ENCODE measurements at places on chromosomes 6 and 20. TPM values are rescaled to one million over a fixed set of nuclear protein-coding genes. Genes with fewer than 3 reads are reported as not detected.

The CRISP2 gene
- polyA plus RNA-seq, result not detected

The HLA-F gene
- 4.5 TPM for polyA plus RNA-seq

The RIMS4 gene
- 1.6 TPM for polyA plus RNA-seq

The ELMO2 gene
- polyA plus RNA-seq, result 22.9 TPM

The FAM83C gene
- not detected for polyA plus RNA-seq

The SLC22A1 gene
- 1.6 TPM for polyA plus RNA-seq

The PRDM1 gene
- 2.6 TPM for polyA plus RNA-seq

The FGD2 gene
- not detected for polyA plus RNA-seq

The SLC22A7 gene
- polyA plus RNA-seq, result not detected

The BPIFB4 gene
- polyA plus RNA-seq, result not detected

The TAF4 gene
- 11.0 TPM for polyA plus RNA-seq

The TOP1 gene
- polyA plus RNA-seq, result 73.7 TPM

The C6orf15 gene
- polyA plus RNA-seq, result not detected

The TREM1 gene
- polyA plus RNA-seq, result not detected

The NECAB3 gene
- polyA plus RNA-seq, result 21.6 TPM

The KIF13A gene
- 28.3 TPM for polyA plus RNA-seq

The FAM83B gene
- not detected for polyA plus RNA-seq

The IRF4 gene
- polyA plus RNA-seq, result 0.03 TPM

The SLC24A3 gene
- 0.04 TPM for polyA plus RNA-seq

The SLC32A1 gene
- polyA plus RNA-seq, result not detected

The LY6G6F gene
- polyA plus RNA-seq, result not detected

The CLIC1 gene
- 251 TPM for polyA plus RNA-seq

The ADISSP gene
- 95.2 TPM for polyA plus RNA-seq

The SNX3 gene
- 102 TPM for polyA plus RNA-seq

The PTK7 gene
- polyA plus RNA-seq, result 4.5 TPM

The LHFPL5 gene
- polyA plus RNA-seq, result 0.16 TPM

The LY6G6C gene
- 0.21 TPM for polyA plus RNA-seq

The WFDC12 gene
- polyA plus RNA-seq, result not detected

The MOCS1 gene
- polyA plus RNA-seq, result 2.2 TPM

The GRM1 gene
- 0.05 TPM for polyA plus RNA-seq

The HLA-DMA gene
- polyA plus RNA-seq, result 2.5 TPM

The PXMP4 gene
- polyA plus RNA-seq, result 5.4 TPM

The TREM2 gene
- not detected for polyA plus RNA-seq

The FOXF2 gene
- polyA plus RNA-seq, result 12.3 TPM

The HTR1E gene
- polyA plus RNA-seq, result not detected

The LRP11 gene
- polyA plus RNA-seq, result 48.9 TPM

The CGA gene
- not detected for polyA plus RNA-seq

The TUBB2B gene
- 15.7 TPM for polyA plus RNA-seq

The SRSF6 gene
- 113 TPM for polyA plus RNA-seq

The ZC3H12D gene
- polyA plus RNA-seq, result 0.04 TPM

The GTF2H4 gene
- polyA plus RNA-seq, result 28.6 TPM

The IP6K3 gene
- 0.07 TPM for polyA plus RNA-seq

The LY6G5C gene
- polyA plus RNA-seq, result 1.9 TPM

The SNPH gene
- 3.6 TPM for polyA plus RNA-seq

The PRND gene
- not detected for polyA plus RNA-seq

The NMBR gene
- not detected for polyA plus RNA-seq

The ASIP gene
- polyA plus RNA-seq, result not detected

The AGER gene
- polyA plus RNA-seq, result 1.4 TPM

The HEY2 gene
- polyA plus RNA-seq, result not detected

The SH3BGRL2 gene
- polyA plus RNA-seq, result 0.48 TPM

The NTSR1 gene
- not detected for polyA plus RNA-seq

The RBBP8NL gene
- polyA plus RNA-seq, result not detected

The NKAPL gene
- not detected for polyA plus RNA-seq

The OR2J3 gene
- not detected for polyA plus RNA-seq

The CHD6 gene
- 8.2 TPM for polyA plus RNA-seq

The CNKSR3 gene
- 3.5 TPM for polyA plus RNA-seq

The CCM2L gene
- polyA plus RNA-seq, result 0.13 TPM
